Neural crest cell (in vitro differentiated cells): ENCODE measurements at places on chromosomes 4 and X. TPM values are rescaled to one million over a fixed set of nuclear protein-coding genes. Genes with fewer than 3 reads are reported as not detected.
A peak's percentile ranks its signal among the peaks of the same experiment; 100 is the strongest.

Gene TEX13C
- total RNA-seq = not detected in 2 replicates

Gene HTN1
- not detected in 2 replicates for total RNA-seq

Gene TMEM131L
- total RNA-seq = 36.1 and 36.6 TPM in 2 replicates

Gene NSDHL
- total RNA-seq = 49.6 and 49.8 TPM in 2 replicates

Gene HERC3
- 5.1 and 6.5 TPM in 2 replicates for total RNA-seq

Gene HS6ST2
- total RNA-seq = 13.9 and 14.2 TPM in 2 replicates

Gene RAB9A
- 11.6 and 14.7 TPM in 2 replicates for total RNA-seq

DNA sequence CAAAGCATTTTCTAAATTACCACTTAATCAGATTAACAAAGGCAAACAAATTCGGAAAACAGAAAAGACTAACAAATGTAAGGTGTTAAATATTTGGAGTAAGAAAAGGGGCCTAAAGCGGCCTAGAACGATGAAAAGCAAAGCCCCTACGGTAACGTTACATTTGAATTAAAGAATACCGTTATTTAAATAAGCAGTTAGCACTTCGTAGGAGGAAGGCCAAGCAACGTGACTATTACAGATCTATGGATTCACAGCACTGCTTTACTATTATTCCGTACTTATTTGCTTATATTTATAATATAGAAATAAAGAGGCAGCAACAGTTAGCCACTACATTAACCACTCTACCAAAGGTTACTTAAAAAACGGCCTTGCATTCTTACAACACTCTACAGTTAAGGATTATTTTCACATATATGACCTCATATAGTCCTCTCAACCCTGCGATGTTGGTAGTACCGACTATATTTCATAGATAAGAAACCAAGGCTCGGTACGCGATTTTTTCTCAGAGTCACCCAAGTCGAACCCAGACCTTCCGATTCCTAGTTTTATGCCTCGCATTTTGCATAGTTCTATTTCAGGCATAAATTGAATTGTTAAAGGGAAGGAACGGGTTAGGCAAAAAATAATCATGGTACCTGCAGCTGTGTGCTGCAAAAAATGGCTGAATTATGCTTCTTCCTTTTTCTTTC, 2.9 kb downstream of the KLHL15 start:
- H3K36me3 ChIP-seq = peaks cover 6% of the 10 kb centered on the region
- no peaks in the 10 kb centered on the region for H3K27me3 ChIP-seq
- peak overlapping the region; percentile 86 for H3K4me3 ChIP-seq
- no peak for DNase-seq
- H3K4me1 ChIP-seq = peaks cover 32% of the 10 kb centered on the region

- no peak for DNase-seq
- H3K36me3 ChIP-seq = no peaks in the 10 kb centered on the region
- no peaks in the 10 kb centered on the region for H3K4me1 ChIP-seq
Measured at GRCh38 chrX:140425712-140426395, 79.0 kb downstream of the SOX3 start.

DNA sequence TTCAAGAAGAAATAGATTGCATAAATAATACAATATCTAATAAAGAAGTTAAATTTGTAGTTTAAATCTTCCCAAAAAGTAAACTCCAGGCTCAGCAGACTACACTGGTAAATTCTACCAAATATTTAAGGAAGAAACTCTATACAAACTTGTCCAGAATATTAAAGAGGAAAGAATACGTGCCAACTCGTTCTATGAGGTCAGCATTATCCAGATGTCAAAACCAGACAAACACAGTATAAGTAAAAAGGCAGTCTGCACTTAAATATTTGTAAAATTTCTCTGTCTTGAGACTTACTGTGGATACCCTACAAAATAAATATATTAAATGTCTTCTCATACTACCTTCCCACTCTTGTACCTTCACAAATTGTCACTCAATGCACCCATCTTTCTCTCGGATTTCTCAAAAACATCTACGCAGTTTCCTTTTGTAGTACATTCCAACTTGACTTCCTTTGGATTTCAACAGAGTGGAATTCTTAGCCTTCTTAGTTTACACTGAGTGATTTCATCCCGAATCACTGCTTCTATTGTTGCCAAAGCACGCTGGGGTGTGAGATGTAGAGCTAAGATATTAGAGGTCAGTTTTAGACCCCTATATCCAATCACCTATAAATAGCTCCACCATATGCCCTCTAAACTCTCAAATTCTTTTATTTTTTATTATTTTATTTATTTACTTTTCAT, 71.6 kb upstream of the MAB21L2 start:
- H3K27me3 ChIP-seq = no peaks in the 10 kb centered on the region
- no peak overlapping the region for H3K4me3 ChIP-seq
- peaks cover 5% of the 10 kb centered on the region for H3K4me1 ChIP-seq
- no peak for DNase-seq
- peaks cover 2% of the 10 kb centered on the region for H3K36me3 ChIP-seq

DNA sequence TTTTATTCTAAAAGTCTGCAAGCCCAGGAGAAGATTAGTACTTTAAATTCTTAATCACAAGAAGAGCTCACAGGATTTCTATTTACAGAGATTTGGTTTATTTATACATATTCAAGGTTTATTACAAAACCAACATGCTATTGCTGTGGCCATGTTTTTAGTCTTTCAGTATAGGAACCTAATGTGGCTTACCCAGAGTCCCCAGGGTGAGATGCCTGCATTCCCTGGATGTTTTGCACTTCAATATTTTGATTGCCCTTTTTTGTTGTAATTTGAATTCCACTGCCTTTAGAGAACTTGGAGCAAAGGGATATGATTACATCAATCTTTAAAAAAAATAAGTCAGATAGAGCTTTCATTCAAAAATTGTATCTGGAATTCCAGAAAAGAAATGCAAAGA, 146.0 kb upstream of the FRMPD4 start:
- no peaks in the 10 kb centered on the region for H3K36me3 ChIP-seq
- no peak overlapping the region for H3K4me3 ChIP-seq
- no peaks in the 10 kb centered on the region for H3K27me3 ChIP-seq
- DNase-seq = no peak

DNA sequence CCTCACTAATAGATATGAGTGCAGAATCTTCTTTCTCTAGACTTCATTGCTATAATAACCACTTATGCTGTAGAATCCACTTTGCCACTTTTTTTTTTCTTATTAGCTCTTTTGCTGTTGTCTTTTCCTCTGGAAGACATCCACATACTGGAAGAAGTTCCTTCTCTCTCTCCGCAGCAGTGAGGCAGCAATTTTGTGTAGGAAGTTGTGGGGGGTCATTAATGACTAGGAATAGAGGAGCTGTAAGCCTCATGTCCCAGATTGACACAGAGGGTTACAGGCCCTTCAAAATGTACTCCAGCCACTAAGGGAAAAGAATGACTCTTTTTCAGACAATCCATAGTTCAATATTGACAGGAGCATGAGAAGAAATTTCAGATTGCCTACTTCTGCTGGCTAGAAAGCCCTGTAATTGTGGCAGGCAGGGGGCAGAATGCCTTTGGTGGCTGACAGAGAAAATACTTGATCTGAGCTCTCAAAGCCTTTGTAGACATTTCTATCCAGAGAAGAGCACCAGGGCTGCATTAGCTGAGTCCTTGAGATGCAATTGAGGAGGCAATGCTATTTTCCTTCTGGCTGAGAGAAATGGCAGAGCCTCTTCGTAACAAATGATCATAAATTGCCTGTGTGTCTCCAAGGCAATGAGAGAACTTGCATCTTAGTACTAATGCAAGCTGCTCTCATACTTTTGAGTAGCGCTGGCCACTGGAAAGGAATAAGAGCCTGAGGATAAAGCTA, 856.2 kb downstream of the STIM2 start:
- H3K4me1 ChIP-seq = no peaks in the 10 kb centered on the region
- H3K4me3 ChIP-seq = no peak overlapping the region
- no peaks in the 10 kb centered on the region for H3K27me3 ChIP-seq
- H3K27ac ChIP-seq = no peak overlapping the region
- peaks cover 2% of the 10 kb centered on the region for H3K36me3 ChIP-seq

- no peaks in the 10 kb centered on the region for H3K36me3 ChIP-seq
- H3K4me1 ChIP-seq = peaks cover 4% of the 10 kb centered on the region
- DNase-seq = no peak
- H3K27me3 ChIP-seq = no peaks in the 10 kb centered on the region
- H3K27ac ChIP-seq = no peak overlapping the region
- no peak overlapping the region for H3K4me3 ChIP-seq
Measured at GRCh38 chrX:136130931-136131833, 16.2 kb upstream of the FHL1 start.

DNA sequence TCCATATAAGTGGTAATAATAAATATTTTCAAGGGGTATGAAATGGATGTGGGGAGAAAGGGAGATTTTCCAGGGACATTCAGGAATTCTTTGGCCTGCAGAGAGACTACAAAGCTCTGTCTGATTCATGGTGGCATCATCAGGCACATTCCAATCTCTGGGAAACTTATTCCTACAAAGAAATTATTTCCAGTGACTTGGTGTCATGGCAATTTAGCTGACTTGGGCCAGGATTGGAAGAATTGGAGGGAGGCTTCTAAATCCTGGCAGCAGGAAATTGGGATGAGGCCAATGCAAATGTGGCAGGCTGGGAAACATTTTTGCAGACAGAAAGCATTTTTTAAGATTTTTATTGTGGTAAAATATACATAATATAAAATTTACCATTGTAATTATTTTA, 204.6 kb downstream of the RTL9 start:
- H3K36me3 ChIP-seq = peaks cover 2% of the 10 kb centered on the region
- no peak overlapping the region for H3K27ac ChIP-seq
- no peak for DNase-seq
- no peak overlapping the region for H3K4me3 ChIP-seq
